ENCODE measurements at places on chromosomes 6 and 20.

GRCh38 chr6:654136-654535 is 2.8 kb downstream of the HUS1B start:
- DNase-seq = no peak

GRCh38 chr6:95784869-95785268 is 207.5 kb downstream of the MANEA start:
- no peak for DNase-seq

- DNase-seq = no peak
Measured at GRCh38 chr6:30364591-30364990, 19.6 kb downstream of the RPP21 start.

DNA sequence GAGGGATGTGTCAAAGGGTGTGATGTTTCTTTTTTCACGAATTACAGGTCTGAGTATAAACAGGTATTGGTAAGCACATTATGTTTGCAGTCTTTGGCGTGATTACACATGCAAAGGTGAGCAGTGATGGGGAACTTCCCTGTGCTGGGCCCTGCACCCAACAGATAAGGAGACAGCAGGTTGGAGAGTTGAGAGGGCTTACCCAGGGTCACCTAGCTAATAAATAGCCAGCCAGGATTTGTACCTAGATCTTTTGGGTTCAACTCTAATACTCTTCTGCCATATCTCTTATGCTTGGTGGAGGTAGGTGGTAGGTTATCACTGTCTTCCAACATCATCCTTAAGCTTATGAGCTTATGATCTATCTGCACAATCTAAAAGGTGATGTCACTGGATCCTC is 46.5 kb downstream of the AFG1L start:
- DNase-seq = no peak

GRCh38 chr6:34532230-34532629 is 23.9 kb downstream of the SPDEF start:
- DNase-seq = no peak

DNA sequence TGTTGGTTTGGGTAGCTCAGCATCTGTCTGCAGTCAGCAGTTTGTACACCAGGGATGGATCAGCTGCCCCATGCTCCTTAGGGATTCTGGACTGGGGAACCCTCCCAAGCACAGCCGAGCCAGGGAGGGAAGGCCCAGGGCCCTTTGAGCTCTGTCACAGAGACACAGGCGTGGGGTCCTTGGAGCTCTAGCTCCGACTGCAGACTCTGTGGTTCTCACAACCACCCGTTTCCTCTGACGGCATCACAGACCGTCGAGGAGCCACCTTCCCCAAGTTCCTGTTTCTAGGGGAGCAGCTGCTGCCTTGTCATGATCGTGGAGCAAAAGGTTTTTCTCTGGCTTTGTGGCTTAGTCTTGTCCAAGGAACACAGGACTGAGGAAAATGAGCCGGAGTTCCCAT is at the start of gene SLA2:
Gene SLA2, minus strand, starts transcription at position 199 of the 400 bp plus-strand sequence. CDS start 4,861 bp downstream, outside the sequence.
- no peak for DNase-seq

GRCh38 chr6:19906171-19906570 is 69.0 kb downstream of the ID4 start:
- no peak for DNase-seq

- no peak for DNase-seq
Measured at GRCh38 chr6:6002848-6003620, 3.7 kb downstream of the NRN1 start.

- DNase-seq = no peak
Measured at GRCh38 chr6:119162134-119162775, 83.8 kb upstream of the FAM184A start.

DNA sequence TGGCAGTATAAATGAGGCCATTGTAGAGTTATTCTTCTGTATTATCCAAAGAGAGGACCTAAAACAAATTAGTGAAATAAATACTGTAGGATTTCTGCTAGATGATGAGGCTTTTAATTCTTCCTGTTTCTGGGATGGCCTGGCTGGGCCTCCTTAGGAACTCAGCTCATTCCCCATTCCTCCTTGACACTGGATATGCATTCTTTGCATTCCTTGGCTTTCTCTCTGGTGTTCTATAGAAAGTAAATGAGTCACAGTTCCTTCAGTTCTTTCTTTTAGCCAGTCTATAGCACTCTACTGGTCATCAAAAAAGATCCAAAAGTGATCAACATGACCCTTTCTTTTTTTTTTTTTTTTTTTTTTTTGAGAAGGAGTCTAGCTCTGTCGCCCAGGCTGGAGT is 8.6 kb downstream of the OR10C1 start:
- no peak for DNase-seq

- DNase-seq = no peak
Measured at GRCh38 chr6:143747347-143747842, 69.6 kb downstream of the PHACTR2 start.

- peak; percentile 79 for DNase-seq
Measured at GRCh38 chr6:56764081-56764566, 121.4 kb upstream of the DST start.

DNA sequence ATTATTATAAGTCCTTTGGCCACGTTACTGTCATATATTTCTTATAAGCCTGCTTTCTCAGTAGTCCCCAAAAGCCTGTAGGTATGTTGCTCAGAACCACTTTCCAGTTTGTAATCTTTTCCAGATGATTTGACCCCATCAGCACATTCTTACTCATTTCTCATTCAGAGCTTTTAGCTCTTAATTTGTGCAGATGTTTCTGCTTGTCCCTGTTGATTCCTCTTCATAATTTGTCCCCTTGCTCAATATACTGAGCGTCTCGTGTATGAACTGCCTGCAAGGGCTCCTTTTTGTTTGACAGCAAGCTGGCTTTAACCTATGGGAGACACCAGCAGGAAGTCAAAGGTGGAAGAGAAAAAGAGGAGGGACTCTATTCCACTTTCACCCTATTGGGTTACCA is 733.8 kb upstream of the GJE1 start:
- no peak for DNase-seq

- no peak for DNase-seq
Measured at GRCh38 chr20:52953020-52953419, 19.1 kb upstream of the TSHZ2 start.

- no peak for DNase-seq
Measured at GRCh38 chr6:155412335-155412734, 43.3 kb downstream of the NOX3 start.

GRCh38 chr6:158086054-158086503 is 82.0 kb downstream of the SERAC1 start:
- DNase-seq = no peak

- DNase-seq = no peak
Measured at GRCh38 chr6:121971931-121972335, 427.5 kb upstream of the HSF2 start.

DNA sequence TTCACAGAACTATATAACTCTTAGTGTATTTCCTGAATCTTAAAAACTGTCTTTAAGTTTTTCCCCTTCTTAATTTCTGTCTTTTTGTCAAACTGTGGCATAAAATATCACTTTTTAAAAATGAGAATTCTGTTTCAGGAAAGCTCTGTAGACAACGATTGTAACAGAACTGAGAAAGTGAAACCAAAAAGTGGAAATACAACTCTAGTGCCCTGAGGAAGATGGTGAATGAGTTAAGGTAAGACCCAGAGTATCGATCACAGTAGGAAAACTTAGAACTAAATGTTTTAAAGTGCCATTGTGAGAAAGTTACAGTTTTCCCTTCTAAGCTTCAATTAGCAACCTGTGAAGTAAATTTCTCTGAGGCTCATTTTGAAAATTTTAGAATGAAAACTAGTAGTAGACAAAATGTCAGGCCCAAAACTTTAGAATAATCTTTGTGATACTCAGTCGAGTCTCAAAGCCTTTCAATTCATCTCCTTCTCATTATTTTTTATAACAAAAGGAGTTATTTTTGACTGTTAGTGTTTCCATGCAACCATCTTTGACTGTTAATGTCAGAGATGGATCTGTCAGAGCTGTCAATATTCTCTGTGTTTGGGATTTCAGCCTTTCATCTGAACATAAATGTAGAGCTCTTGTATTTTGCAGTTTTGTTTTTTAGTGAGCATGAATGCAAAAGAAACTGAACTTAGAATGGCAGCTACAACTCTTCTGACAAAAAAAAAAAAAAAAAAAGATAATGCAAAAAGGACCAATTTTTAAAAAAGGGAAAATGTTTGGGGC is 19.0 kb upstream of the TRDN start:
- DNase-seq = no peak

GRCh38 chr6:35727231-35727934 is 9.4 kb upstream of the ARMC12 start:
- peak; percentile 84 for DNase-seq

- DNase-seq = no peak
Measured at GRCh38 chr6:137490961-137491360, 3.2 kb downstream of the OLIG3 start.

GRCh38 chr20:23125159-23125558 is 39.0 kb upstream of the CD93 start:
- DNase-seq = no peak

DNA sequence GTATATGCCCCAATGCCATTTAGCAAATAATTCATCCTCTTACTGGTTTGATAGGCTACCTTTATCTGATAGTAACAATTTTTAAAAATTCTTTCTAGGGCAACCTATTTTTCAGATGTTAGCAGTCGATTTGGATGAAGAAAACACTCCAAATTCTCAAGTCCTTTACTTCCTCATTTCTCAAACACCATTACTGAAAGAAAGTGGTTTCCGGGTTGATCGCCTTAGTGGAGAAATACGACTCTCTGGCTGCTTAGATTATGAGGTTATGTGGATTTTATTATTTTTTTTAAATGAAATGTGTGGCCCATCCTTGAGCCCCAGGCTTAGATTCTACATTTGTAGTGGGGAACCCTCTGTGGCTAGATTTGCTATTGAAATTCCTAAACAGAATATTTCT is 26.3 kb downstream of the CDH26 start:
- DNase-seq = no peak

DNA sequence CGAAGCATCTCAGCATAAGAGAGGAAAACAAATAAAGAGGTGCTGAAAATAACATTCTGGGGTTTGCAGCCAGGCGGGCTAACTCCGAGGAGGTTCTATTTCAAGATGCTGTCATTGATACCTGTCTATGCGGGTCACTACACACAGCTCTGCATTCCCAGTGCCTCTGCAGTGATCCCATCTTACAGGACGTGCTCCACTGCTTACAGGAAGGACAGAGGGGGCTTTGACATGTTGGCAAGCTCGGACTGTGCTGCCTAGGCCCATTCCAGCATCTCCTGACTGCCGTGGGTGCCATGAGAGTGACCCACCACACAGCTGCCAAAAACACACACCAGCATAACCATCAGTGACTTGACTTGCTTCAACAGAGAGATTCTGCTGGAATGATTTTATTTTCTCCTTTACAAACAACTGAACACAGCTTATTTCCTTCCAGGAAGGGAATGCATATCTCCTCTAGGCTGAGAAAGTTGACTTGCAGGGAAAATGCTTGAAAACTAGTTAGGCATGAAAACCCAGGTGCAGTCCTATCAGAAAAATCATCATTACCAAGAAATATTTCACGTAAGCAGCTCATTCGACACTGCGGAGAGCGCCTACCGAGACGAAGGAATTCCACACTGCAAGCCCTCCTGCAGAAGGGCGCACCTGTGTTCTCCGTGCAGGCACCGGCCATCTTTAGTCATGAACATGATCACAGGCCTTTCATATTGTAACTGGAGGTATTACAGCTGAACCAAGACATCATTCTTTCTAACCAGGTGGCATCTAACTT is 62.5 kb downstream of the RAMACL start:
- no peak for DNase-seq

DNA sequence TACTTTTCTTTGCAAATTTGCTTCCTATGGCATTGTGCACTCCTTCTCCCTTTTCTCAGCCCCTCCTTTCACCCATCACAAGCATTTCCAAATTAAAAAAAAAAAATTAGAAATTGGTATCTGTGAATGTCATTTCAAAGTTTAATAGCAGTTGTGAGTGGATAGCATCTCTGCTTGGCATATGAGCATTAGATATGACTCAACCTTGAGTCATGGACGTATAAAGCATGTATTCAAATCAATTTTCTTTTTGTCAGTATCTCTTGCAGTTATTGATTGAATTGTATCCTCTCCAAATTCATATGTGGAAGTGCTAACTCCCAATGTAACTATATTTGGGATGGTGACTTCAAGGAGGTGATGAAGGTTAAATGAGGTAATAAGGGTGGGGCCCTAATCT is 60.1 kb upstream of the MAP3K7 start:
- no peak for DNase-seq

DNA sequence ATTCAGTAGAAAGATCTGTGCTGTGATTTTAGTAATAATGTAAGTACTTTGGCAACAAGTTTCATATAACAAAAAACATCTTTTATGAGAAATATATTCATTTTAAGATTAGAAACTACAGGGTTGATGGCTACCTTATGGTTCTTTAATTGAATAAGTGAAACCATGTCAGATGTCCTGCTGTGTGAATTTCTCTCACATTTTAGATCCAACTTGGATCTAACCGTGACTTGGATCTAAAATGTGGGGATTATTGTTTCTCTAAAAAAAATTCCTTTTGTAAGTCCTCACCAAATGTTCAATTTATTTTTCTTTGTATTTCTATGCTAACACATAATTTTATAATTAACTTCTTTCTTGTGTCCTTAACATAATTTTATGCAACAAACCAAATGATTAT is 30.4 kb downstream of the ZC2HC1B start:
- no peak for DNase-seq

DNA sequence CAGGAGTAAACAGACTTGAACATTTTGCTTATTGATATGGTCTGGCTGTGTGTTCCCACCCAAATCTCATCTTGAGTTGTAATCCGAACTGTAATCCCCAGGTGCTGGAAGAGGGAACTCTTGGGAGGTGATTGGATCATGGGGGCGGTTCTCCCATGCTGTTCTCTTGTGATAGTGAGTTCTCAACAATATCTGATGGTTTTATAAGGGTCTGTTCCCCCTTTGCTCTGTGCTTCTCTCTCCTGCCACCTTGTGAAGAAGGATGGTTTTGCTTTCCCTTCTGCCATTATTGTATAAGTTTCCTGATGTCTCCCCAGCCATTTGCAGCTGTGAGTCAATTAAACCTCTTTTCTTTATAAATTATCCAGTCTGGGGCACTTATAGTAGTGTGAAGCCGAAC is 40.0 kb downstream of the MYLIP start:
- DNase-seq = peak; percentile 67

- no peak for DNase-seq
Measured at GRCh38 chr20:36394340-36394965, 88.3 kb downstream of the DLGAP4 start.

GRCh38 chr6:89082486-89082891 is 1.9 kb downstream of the PNRC1 start:
- DNase-seq = peak; percentile 21

- no peak for DNase-seq
Measured at GRCh38 chr6:37709932-37710555, 12.4 kb upstream of the MDGA1 start.

GRCh38 chr20:4335722-4336121 is 320.4 kb upstream of the RNF24 start:
- no peak for DNase-seq
